ENCODE measurements at places on chromosomes 2 and 18.

GRCh38 chr2:231361701-231362554, 33.6 kb upstream of the B3GNT7 start:
- peak; percentile 51 for ATAC-seq

DNA sequence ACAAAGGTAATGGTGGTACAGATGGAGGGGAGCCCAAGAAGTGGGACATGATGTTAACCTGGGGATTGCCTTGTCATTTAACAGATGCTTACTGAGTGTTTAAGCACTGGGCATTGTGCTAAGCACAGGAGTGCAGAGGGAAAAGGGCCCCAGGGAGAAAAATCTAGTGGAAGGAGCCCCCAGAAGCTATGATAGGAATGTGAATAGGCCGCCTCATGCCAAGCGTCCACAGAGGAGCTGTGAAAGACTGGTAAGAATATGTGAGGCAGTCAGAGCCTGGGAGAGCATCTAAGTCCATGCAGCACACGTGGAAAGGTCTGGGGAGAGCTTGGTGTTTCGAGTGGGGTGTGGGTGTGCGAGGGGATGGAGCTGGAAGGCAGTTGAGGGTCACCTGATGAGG, 5.5 kb downstream of the ZNF532 start:
- no peak for ATAC-seq

- no peak for ATAC-seq
Measured at GRCh38 chr2:151403914-151404313, 5.8 kb upstream of the RIF1 start.

DNA sequence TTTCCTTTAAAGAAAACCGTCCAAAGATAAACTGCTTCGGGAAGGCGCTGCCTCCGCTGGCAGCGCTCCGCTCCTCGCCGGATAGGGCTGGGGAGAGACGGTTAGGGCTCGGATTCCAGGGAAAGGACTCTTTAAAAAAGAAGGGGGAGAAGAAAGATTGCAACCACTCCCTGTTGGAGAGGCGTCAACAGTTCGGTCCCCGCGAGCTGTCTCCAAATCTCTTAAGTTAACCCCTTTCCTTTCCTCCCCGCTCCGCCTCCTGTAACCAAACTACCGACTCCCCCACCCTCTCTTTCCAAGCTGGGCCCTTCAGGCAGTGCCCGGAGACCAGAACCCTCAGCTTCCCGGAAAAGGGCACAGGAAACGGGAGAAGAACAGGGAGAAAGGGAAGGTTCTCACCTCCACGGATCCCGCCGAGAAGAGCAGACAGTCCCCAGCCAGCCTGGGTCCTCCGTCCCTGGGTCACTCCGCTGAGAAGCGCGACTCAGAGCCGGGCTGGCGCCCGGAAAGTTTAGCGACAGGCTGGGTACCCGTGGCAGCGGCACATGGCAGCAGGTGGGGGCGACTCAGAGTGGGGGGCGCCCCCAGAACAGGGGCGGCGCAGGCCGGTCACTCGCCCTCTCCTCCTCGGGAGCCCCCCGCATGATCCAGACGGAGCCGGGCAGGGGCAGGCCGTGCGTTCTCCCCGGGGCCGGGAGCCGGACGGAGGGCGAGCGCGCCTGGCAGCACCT, 675 bp downstream of the FZD5 start:
- peak; percentile 1 for ATAC-seq

DNA sequence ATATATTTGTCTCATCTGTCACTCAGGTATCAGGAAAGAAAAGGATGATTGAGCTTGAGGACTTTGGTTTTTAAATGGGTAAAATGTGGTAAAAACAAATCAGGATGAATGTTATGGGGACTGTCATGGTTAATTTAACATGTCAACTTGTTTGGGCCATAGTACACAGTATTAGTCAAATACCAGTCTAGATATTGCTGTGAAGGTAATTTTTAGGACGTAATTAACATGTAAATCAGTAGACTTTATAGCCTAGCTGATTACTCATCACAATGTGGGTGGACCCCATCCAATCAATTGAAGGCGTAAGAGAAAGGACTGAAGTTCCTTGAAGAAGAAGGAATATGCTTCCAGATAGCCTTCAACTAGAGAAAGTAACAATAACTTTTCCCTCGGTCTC, 275.7 kb upstream of the ZNF804A start:
- no peak for ATAC-seq

DNA sequence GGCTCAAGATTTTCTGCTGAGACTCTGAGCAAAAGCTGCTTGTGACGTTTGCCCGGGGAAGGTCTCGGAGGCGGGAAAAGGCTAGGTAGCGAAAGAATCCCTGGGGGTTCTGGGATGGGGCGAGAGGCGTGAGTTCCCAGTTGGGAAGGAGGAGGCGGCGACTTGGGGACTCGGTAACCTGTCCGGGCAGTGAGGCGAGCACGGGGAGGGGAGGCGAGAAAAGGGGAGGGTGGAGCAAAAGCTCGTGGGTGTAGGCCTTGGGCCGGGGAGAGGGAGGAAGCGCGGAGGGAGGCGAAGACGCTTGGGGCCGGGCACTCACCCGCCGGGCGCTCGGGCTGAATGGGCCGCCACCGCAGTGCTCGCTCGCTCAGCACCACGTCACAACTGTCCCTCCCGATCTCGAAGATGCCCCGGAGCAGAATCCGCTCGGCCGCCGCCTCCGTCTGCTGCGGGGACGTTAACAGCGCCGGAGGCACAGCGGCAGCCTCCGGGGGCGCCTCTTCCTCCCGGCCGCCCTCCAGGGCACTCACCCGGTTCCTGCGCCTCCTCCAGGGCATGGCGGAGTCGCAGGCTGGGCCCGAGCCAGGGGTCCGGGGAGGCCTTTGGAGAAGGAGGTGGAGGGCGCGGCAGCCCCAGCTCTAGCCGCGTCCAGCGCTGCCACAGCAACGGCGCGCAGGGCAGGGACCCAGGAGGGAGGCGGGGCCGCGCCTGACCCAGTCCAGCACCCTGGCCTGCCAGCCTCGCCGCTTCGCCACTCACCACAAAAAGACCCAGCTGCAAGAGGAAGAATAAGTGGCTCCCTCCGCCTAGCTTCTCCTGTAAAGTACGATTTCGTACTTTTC, at the start of gene CERKL:
CERKL (minus strand) TSS at position 656 of the 842 bp plus-strand sequence; CDS start at position 557, 99 bp downstream.
- ATAC-seq: peak; percentile 44

GRCh38 chr2:217650716-217651360, 352.0 kb downstream of the TNS1 start:
- no peak for ATAC-seq

DNA sequence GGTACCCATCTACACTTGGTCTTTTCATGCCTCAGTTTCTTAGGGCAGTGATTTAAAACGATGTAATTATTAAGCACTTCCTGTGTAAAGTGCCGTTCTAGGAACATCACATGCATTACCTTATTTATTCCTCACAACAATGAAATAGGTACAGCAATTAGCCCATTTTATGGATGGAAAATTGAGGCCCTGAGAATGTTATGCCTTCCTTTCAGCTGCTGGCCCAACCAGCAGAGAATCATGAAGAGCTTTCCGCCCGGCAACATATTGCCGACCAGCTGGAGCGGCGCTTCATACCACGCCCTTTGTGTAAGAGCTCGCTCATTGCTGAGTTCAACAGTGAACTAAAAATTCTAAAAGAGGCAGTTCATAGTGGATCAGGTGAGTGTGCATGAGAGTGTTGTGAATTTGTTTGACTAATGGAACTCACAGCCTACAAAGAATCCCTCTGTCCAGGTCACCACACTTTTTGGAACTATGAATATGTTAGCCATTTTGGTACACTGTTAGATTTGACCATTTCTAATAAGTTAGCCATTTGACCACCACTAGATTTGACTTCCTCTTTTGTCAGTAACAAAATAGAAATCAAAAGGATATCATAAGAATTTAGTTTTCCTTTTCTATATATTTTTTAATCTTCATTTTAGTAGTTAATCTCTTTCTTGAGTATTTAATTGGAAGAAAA, 25.6 kb upstream of the RPE start:
- ATAC-seq: no peak

- ATAC-seq: no peak
Measured at GRCh38 chr18:58666176-58666575, 5.1 kb upstream of the MALT1 start.

DNA sequence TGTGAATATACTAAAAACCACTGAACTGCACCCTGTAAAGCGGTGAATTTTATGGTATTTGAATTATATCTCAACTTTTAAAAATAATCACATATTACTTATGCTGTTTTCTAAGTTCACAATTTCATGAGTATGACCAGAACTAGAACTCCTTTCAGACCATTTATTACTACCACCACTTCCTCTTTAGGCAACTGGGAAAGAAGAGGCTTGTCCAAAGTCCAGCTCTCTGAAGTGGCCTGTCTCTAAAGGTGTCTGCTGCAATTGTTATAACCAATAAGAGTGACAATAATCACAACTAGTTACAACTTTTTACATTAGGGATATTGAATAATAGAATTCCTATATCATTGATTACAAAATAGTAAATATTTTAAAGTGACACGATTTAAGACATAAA, 267.9 kb upstream of the PIK3C3 start:
- ATAC-seq: no peak

GRCh38 chr18:12034241-12035100, 53.2 kb downstream of the IMPA2 start:
- ATAC-seq: no peak

- peak; percentile 75 for ATAC-seq
Measured at GRCh38 chr18:13800505-13801259, 23.3 kb upstream of the MC5R start.

GRCh38 chr2:154338352-154338967, 360.0 kb upstream of the KCNJ3 start:
- ATAC-seq: no peak

GRCh38 chr2:106996171-106996769, 110.3 kb upstream of the ST6GAL2 start:
- no peak for ATAC-seq

DNA sequence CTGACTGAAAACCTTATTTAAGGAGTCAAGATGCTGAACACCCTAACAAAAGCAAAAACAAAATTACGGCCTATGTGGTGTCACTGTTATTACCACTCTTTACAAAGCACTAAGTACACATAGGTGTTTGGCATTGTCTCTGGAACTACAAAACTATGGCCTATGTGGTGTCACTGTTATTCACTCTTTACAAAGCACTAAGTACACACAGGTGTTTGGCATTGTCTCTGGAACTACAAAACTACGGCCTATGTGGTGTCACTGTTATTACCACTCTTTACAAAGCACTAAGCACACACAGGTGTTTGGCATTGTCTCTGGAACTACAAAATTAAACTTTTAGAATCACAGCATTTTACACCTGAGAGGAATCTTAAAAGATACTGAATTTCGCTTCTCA, 47.4 kb downstream of the SLC35F5 start:
- ATAC-seq: no peak

- no peak for ATAC-seq
Measured at GRCh38 chr2:178892751-178893625, 85.8 kb upstream of the TTN start.

DNA sequence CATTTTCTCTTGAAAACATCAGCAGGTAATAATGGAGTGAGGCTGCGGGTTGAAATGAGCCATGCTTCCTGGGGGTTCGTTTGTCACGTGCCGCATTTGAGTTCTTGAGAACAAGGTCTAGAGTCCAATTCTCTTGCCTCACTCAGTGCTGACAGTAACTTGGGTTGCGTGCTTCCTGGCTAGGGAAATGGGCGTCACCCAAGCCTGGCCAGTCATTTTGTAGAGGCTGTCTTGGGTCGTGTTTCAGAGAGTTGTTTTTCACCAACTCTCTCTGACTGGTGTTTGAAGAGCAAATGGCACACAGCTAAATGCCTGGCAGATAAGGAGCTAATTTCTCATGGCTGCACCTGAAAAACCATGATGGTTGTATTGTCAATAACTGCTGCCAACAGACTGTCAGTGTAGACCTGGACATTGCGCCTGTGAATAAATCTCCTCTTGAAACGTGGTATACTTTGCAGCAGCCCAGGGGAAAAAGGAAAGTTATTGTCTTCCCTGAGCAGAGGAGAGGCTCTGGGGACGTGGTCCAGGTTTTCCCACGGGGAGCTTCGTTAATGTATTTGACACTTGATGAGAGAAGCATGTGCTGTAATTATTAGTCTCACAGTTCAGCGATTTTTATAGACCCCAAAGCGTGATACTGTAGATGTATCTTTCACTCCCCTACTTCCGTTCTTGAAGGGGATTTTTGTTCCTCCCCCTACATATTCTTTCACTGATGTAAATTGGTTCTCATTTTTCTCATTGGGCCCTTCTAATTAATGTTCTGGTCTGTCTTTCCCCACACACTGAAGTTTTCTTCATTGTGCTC, 196.0 kb downstream of the FHOD3 start:
- no peak for ATAC-seq

- ATAC-seq: no peak
Measured at GRCh38 chr2:29293830-29294438, 178.7 kb downstream of the CLIP4 start.

GRCh38 chr2:239695106-239695727, 294.4 kb upstream of the HDAC4 start:
- ATAC-seq: no peak

DNA sequence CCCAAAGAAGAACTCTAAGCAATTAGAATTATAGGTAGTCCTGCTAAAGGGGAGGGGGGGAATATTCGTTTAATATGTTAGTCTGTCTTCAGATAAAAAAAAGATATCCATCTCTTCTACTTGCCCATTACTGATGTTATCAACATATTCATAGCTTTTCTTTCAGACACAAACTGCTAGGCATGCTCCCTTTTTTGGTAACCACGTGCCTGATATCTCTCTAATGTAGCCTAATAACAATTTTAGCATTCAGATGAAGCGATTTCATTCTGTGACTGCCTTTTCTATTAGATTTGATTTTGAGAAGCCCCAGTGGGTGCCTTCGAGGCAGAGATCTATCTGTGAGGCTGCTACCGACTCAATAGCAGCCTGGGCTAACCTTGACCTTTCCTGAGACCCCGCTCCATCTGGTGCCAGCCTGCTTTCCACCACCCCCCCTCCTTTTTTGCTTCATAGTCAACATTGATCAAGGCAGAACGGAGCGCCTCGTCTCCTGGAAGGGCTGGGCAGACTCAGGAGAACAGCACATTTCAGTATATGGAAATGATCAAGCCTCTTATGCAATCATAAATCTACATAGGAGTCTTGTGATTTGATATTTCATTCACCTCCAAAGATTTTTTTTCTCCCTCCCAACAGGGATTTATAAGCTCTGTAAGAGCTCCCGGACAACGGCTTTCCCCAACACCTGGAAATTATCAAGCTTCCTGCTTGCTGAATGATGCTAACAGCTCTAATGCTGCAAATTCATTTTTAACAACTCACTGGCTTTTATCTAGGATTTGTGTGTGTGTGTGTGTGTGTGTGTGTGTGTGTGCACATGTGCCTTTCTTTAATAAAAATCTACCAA, 14.7 kb upstream of the BCL11A start:
- ATAC-seq: no peak

Data from activated CD4-positive, CD25-positive, alpha-beta regulatory T cell treated with anti-CD3 and anti-CD28 coated beads, Interleukin-2, amount 50 U/mL, for 24 hours (primary cell).